Muscle of arm (tissue), 14 donors: ENCODE measurements at places on chromosomes 12 and 14. TPM values are rescaled to one million over a fixed set of nuclear protein-coding genes. Genes with fewer than 3 reads are reported as not detected.

- no peak for DNase-seq
Observed at GRCh38 chr14:101247842-101248725, 313.2 kb upstream of the DIO3 start.

- DNase-seq, result no peak
Observed at GRCh38 chr12:111741235-111741812, 25.4 kb upstream of the ALDH2 start.

DNA sequence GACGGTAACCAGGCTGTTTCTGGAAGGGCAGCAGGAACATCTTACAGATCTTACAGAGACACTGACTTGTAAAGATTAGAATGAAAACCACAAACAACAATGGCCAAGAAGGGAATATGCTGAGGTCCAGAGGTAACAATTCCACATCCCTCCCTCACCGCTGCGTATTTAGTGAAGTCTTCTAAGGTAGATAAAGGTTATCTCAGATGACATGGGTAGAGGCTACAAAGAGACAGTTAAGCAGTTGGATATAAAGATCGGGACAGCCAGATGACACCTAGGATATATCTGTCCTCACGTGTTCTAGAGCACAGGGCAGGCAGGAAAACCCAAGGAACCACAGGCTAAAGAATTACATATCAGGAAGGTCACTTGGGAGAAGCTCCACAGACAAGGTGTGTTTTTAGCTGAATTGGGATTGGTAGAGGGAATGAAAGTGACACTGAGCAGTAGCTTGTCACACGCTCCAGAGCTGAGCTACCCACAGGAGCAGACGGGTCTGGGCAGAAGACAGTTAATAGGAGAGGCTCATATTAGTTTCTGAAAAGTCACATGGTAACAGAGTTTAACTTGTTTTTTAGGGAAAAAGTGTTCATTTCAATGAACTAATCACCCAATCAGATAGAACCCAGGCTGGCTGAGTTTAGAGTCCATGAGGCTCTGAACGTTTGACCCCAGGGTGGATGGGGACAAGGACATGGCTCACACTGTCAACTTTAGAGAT lies 83.3 kb downstream of the MIA2 start:
- DNase-seq, result no peak

DNA sequence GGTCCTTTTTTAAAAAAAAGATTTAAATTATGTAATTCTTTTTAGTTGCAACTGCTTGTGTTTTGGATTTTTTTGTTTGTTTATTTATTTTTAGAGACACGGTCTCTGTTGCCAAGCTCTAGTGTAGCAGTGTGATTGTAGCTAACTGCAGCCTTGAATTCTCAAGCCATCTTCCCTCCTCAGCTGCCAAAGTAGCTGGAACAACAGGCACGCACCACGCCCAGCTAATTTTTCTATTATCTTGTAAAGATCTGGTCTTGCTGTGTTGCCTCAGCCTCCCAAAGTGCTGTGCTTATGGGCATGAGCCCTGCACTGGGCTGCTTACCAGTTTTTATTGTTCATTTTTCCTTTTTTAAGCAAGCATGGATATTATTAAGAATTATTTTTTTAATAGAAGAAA lies 10.6 kb upstream of the ART4 start:
- peak; percentile 74 for DNase-seq

DNA sequence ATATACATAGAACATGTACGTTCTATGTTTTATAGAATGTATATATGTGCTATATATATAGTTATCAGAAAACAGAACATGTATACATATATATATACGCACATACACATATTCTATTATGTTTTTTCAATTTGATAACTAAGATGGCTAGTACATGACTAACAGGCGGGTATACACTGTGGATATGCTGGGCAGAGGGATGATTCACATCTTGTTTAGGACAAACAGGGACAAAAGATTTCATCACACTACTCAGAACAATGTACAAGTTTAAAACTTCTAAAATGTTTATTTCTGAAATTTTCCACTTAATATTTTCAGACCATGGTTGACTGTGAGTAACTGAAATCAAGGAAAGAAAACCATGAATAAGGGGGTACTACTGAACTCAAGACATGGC lies 17.4 kb downstream of the TIMELESS start:
- DNase-seq, result no peak

DNA sequence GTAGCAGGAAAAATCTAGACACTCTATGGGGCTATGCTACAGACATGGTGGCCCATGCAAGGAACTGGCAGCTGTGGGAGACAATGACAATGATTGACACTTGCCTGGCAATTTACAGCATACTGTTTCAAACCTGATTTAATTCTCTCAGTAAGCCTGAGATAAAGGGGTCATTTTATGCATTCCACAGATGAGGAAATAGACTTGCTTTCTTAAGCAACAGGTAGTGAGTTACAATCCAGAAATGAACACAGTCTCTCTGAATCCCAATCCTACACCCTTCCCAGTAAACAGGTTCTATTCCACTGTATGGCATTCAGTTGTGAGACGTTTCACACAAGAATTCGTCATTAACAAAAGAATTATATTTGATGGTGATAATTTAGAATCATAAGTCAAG lies 15.5 kb upstream of the PCNX1 start:
- no peak for DNase-seq

- DNase-seq, result no peak
Observed at GRCh38 chr12:116066381-116067230, 210.9 kb downstream of the MED13L start.

- DNase-seq, result no peak
Observed at GRCh38 chr14:35637269-35637668, 103.3 kb downstream of the INSM2 start.

DNA sequence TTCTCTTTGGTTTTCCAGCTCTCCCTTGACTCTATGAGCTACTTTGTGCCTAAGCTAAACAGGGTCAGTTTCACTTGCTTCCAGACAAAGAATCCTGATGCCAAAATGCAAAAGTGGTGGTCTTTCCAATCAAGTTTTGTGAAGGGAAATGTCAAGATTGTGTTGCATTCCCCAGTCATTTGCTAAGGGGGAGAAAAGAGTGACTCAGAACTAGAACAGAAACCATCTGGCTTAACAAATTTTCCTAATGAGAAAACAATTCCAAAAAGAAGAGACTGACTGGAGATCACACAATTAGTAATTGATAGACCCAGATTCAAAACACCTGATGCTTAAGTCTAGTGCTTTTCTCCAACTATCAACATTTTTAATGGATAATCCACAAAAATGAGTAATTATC lies 235.1 kb upstream of the DIO2 start:
- DNase-seq, result no peak

- DNase-seq, result no peak
Observed at GRCh38 chr12:55862286-55862685, 19.6 kb upstream of the MMP19 start.

GRCh38 chr12:132170094-132170636 lies 25.9 kb downstream of the NOC4L start:
- DNase-seq, result no peak

GRCh38 chr12:57270966-57271470 lies 20.0 kb upstream of the STAC3 start:
- DNase-seq, result no peak

- no peak for DNase-seq
Observed at GRCh38 chr14:77390188-77390587, 13.0 kb downstream of the SAMD15 start.

DNA sequence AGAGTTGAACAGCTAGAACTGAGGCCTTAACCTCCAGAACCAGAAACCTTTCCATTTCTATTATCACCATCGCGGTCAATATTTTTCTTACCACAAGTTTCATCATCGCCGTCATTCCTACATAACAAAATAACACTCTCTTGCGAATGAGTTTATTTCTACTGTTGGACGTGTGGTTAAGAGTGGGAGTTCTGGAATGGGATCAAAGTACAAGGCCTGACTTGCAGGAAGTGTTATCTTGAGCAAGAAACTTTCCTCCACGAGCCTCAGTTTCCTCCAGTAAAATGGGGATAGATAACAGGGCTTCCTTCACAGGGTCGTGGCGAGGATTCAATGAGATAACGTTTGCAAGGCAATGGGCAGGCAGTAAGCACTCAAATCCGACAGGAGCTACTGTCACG lies 652 bp downstream of the SART3 start:
- DNase-seq, result no peak

DNA sequence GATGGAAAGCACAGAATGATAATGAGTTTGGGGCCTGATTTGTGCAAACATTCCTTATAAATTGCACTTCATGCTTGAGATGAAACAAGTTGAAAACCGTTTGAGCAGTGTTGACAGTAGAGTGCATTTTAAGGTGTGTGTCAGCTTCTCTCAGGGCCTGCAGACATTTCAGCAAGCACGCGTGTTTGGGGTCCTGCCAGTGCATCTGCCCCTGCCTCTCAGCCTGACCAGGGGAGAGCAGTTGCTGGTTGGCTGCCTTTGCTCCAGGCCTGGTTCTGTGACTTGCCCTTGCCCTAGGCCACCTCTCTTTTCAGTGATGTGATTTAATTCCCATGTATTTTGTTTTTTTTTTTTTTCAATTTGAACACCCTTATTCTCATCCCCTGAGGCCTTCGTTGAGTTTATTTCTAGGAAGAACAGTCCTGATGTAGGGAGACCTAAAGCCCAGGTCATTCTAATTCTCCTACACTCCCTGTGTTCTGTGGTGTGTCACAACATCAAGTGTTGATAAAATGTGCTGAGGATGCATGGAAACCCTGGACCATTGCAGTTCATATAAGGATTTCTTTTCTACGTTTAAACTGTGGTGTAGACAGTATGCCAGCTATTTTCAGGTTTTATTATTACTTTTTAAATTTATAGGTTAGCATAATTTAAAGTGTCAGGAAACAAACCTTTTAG lies 40.1 kb upstream of the AMN start:
- DNase-seq, result peak; percentile 28

DNA sequence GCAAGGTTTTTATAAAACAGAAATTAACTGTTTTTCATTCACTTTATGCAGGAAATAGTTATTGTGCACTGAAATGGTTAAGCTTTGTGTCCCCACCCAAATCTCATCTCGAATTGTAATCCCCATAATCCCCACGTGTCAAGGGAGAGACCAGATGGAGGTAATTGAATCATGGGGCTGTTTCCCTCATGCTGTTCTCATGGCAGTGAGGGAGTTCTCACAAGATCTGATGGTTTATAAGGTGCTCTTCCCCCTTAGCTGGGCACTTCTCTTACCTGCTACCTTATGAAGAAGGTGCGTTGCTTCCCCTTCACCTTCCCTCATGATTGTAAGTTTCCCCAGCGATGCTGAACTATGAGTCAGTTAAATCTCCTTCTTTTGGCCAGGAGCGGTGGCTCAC lies 123.9 kb downstream of the TMTC2 start:
- no peak for DNase-seq

Gene LIN7A
- polyA plus RNA-seq, result 5.5 TPM

Gene SERPINA4
- 1.2 TPM for polyA plus RNA-seq
